Renal cortex interstitium (tissue), 15 donors: ENCODE measurements at places on chromosomes 5 and 9.
A peak's percentile ranks its signal among the peaks of the same experiment; 100 is the strongest.

DNA sequence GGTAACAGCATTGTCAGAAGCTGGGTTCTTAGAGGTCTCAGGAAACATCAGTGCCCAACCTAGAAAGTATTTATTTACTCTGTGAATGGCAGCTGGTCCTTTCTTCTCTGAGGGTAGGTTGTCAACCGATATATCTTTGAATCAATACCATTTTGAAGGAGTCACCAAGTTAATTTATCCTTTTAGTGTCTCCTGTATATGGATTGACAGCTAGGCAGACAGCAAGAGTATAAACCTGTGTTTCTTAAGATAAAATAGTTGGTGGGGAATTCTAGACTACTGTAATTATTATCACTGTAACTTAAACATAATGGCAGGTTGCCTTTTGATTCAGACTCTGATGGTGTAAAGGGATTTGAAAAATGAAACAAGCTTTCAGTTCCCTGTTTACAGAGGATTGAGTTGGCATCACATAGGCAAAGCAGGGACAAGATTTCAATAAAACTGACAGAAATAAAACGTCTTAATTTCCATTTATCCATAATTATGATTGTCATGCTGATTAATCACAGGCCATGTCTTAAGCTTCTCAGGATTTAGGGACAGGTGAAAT, 190.8 kb upstream of the HAPLN1 start:
- DNase-seq, result no peak

- DNase-seq, result no peak
Measured at GRCh38 chr9:36150574-36151315, 14.2 kb downstream of the GLIPR2 start.

DNA sequence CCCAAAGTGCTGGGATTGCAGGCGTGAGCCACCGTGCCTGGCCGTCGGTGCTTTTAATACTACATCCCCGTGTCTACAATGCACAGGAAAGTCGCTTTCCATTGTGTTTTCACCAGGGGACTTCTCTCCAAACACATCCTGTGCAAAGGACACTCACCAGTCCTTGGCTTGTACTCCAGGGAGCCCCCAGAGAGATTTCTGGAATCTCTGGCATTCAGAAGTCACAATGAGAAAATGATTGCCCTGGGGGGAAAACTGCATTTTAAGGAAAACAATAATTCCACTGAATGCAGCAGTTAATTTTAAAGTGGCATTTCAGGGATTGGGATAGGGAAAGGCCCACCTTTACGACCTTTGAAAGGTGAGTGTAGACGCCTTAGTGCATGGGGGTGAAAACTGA, 112.0 kb downstream of the ADAMTS16 start:
- DNase-seq, result no peak

DNA sequence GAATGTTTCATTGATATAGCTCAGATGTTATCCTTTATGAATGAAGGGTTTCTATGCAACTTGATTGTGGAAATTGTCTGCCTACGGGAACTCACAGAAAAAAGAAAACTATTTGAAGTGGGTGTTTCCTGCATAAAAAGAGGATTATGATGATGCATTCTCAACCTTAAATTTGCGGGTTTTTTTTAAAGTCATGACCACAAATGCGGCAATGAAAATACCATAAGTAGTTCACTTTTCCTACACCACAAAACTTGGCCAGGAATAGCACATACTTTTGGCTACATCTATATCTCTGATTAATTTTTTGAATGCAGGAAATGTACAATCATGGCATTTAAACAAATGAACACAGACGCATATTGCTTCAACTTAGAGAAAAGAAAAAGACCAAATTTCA, 754.7 kb downstream of the DTWD2 start:
- no peak for DNase-seq

DNA sequence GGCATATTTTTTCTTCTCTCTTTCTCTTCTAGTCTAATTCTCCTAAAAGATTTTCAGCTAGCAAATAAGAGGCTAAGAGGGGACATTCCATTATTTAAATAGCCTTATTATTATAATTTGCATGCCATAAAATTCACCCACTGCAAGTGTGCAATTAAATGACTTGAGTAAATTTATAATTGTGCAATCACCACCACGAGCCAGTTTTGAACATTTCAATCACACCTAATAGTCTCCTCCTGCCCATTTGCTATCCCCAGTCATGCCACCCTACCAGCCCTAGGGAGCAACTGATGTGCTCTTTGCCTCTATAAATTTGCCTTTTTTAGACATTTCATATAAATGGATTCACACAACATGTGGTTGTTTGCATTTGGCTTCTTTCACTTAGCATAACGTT, 12.0 kb upstream of the SLC36A2 start:
- DNase-seq, result no peak

DNA sequence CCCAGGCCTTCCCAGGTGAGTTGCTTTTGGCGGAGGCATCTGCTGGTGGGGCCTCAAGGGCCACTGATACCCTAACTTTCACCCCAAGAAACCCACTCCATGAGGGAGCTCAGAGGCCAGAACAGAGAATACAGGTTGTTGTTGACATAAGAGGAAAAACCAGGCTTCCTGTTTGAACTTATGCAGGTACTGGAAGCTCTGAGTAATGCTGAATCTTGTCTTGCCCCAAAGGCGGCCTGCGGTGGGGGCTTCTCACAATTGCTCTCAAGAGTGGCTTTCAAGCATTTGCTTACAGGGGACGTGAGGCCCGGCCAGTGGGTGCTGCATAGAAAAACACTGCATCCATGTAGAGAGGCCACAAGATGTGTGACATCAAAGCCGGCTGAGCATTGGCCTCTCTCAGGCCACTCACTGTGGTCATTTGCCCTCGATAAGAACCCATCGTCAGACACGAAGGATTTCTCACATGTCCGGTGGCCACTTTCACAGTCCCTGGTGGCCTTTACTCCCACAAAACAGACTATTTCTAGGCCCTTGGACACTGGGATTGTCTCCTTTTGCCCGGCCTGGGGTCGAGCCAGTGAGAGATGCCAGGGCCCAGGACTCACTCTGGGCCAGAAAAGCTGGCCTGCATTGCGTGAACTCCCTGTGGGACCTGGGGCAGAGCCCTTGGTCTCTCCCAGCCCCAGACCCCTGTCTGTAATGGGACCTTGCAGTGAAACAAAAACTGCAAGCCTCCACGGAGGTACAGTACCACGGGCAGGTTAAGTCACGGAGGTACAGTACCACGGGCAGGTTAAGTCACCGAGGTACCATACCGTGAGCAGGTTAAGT, 34.5 kb upstream of the TCF7 start:
- no peak for DNase-seq

DNA sequence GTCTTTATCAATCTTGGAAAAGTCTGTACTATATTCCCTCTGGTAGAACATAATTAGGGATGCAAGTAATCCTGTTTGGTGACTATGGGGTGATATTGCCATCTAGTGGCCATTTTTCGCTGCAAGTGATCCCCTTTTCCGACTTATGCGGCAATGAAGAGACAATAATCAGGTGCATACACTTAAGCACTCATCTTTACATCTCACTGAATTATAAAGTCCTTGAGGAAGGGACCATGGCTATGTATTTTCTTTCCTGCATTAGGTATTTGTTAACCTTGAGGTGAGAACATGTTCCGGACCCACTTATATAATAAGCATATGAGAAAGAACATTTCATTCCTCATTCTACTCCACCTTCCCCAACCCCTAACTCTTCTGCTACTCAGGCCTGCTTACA, 19.6 kb upstream of the LIX1 start:
- DNase-seq, result peak; percentile 79

- DNase-seq, result no peak
Measured at GRCh38 chr9:116605060-116605459, 82.0 kb upstream of the TRIM32 start.

- DNase-seq, result no peak
Measured at GRCh38 chr9:12462861-12463260, 230.3 kb upstream of the TYRP1 start.

GRCh38 chr5:123360201-123360571, 63.0 kb downstream of the CEP120 start:
- DNase-seq, result no peak

GRCh38 chr5:159697530-159697929, 218.8 kb upstream of the ADRA1B start:
- no peak for DNase-seq

- no peak for DNase-seq
Measured at GRCh38 chr5:756865-757345, 27.6 kb downstream of the ZDHHC11B start.
